ENCODE measurements at places on chromosomes 7 and 10. TPM values are rescaled to one million over a fixed set of nuclear protein-coding genes. Genes with fewer than 3 reads are reported as not detected.

Gene CARD11
- 167 TPM for total RNA-seq

- no peak overlapping the region for H3K4me3 ChIP-seq
- no peaks in the 10 kb centered on the region for H3K27me3 ChIP-seq
- no peak overlapping the region for H3K27ac ChIP-seq
- H3K36me3 ChIP-seq: no peaks in the 10 kb centered on the region
Observed at GRCh38 chr7:147711447-147711846, 879.1 kb upstream of the C7orf33 start.

Gene ATXN7L1
- 25.4 TPM for total RNA-seq

Gene AGAP4
- total RNA-seq: 32.3 TPM

All from activated CD4-positive, alpha-beta T cell treated with anti-CD3 and anti-CD28 coated beads, Interleukin-2, amount 10 ng/mL, durations not matched to agents 7 days and 5 days (primary cell).